Right lung (tissue), 10 donors: ENCODE measurements at places on chromosomes 6 and 20. TPM values are rescaled to one million over a fixed set of nuclear protein-coding genes. Genes with fewer than 3 reads are reported as not detected.

DNA sequence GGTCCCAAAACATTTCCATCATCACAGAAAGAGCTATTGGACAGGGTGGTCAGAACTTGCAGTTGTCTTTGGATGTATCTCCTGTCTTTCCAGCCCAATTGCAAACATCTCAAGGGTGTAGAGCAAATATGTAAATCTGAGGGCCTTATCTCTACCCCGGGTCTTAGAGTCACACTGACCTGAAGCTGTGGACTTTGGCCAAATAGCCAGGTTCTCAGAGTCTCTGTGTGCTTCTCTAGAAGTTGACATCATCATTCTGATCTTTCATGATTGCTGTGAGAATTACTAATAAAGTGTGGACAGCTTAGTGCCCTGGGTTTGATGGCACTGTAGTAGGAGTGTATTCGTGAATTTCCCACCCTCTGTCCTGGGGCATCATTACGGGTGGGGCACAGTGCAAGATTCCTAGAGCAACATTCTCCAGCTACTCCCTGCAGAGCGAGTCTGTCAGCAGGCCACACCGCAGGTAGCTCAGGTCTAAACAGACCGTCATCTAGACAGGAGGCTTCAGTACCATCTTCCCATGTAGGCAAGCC, 71.1 kb downstream of the SLC24A3 start:
- no peak for DNase-seq

GRCh38 chr6:26311012-26311384, 54.0 kb upstream of the BTN3A2 start:
- no peak for DNase-seq

The SLC22A23 gene
- polyA plus RNA-seq = 24.0 TPM

- no peak for DNase-seq
Observed at GRCh38 chr6:119541132-119541905, 191.8 kb upstream of the MAN1A1 start.

The TRMT6 gene
- polyA plus RNA-seq = 12.5 TPM

- DNase-seq = peak; percentile 77
Observed at GRCh38 chr6:33620158-33620855, 815 bp upstream of the ITPR3 start.

The C20orf202 gene
- polyA plus RNA-seq = 1.7 TPM
